Fibroblast of skin of back (primary cell): ENCODE measurements at places on chromosomes 1 and 21.

- peak; percentile 92 for DNase-seq
Observed at GRCh38 chr1:183180218-183180617, 5.8 kb upstream of the LAMC2 start.

DNA sequence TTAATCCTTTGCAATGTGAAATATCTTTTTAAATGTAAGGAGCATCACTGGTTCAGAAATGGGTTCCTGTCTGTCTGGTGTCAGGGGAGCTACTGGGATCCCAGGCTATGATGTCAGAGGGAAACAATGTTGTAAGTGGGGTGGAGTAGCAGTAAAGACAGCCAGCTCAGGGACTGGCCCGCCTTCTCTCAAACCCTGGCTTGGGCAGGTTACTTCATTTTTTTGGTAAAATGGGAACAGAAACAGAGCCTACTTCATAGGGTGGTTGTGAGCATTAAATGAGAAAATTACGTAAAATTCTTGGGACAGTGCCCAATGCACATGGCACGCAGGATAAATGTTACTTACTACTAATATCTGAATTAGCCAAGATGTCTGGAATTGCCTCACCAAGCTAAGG, 30.7 kb upstream of the IL20 start:
- DNase-seq, result peak; percentile 58

- no peak for DNase-seq
Observed at GRCh38 chr1:28928314-28928941, 14.1 kb downstream of the EPB41 start.

DNA sequence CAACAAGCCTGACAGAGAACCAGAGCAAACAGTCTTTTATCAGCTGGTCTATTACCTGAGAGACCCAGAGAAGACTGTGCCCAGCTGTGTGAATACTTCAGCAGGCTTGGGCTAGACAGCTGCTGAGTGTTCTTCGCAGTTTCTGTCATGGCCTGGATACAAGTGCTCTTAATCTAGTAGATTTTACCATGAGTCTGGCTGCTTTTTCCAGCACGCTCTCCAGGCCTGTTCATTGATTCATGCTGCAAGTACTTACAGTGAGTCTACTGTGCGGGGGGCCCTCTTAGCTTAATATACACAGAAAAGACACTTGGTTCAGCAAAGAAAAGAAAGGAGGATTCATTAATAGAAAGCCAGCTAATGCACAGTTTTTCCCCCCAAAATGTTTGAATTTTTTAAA, 48.5 kb downstream of the RGS7 start:
- DNase-seq, result no peak

DNA sequence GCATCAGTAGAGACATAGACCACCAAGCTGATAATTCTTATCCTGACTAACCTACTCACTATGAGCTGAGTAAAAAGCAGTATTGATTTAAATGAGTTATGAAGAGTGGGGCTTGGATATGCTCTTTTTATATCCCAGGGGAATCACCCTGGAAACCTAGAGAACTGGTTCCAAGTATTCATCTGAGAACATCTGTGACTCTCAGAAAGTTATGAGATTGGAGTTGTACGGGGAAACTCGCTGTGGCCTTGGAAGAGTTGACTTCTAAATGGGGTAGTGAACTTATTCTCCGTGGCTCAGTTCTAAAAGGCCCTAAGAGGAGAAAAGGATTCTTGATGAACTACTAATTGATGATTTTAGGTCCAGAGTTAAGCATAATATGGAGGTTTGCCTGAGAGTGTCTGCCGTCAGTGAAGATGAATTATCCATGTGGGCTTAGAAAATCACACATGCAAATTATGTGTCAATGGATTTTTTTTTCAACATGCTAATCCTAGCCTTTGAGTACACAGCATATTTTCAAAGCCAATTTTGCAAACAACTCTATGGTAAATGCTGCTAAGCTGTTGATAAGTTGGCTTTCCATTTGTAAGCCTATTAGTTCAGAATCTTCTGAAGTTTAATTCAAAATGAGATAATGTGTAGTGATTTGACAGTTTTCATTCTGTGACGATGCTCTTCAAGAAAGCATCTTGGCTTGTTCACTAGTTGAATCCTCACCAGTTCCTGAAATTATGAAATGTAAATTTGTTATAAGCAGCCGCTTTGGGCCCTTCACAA, 122.7 kb downstream of the FGGY start:
- DNase-seq, result no peak

DNA sequence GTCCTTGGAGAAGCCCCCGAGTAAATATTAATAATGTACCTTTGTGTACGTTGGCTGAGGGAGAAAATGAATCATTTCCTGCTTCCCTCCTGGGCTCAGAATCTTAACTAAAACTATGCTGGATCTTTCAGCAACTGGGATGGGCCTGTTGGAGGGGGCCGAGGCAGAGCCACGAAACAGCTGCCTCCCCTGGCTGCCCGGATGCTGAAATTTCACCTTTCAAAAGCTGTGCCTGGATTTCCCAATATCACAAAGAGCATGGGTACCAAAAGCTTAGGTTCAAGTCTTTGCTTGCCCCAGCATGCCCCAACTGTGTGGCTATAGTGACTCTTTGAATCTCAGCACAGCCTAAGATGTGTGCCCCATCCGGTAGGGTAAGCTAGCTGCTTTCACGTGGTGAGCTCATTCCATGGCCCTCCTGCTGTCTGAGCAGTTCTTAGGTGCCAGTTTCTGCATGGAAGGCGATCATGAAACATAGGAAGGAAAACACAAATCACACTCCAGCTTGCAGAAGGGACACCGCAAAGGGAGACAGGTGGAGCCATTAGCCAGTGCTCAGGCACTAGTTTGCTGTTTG, 473.5 kb downstream of the PTPRU start:
- peak; percentile 81 for DNase-seq

- peak; percentile 86 for DNase-seq
Observed at GRCh38 chr1:38046884-38047602, 450 bp upstream of the POU3F1 start.

DNA sequence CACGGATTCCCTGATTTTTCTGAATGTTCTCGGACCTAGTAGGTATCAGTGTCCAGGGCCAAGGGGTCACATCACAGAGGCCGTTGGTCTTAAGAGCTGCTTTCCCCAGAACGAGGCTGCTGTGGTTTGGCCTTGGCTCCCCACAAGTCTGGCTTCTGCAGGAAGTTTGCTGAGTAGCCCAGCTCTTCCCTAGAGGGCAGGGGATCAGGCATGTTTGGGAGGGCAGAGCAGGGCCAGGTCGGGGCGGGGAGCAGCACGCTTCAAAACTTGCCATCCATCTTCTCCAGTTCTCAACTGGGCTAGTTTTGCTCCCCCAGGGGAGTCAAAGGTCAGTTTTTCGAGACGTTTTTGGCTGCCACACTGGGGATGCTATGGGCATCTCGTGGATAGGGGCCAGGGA, 37.0 kb downstream of the MAN1C1 start:
- no peak for DNase-seq

DNA sequence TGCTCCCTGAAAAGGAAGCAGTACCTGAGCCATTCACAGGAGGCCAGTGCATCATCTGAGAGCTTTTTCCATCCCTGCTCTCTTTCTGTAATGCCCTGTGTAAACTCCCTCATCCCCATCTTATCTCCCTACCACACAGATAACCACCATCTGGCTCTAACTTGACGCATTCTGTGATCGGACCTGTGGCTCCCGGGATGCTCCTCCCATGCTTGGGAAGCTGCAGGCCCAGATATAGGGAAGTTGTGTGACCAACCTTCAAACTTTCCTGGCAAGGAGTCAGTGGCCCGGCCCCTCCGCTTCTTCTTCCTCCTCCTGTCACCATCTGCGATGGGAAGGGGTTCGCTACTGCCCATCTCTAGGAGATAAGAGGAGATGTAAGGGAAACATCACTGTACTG, 21.1 kb downstream of the MKNK1 start:
- no peak for DNase-seq

DNA sequence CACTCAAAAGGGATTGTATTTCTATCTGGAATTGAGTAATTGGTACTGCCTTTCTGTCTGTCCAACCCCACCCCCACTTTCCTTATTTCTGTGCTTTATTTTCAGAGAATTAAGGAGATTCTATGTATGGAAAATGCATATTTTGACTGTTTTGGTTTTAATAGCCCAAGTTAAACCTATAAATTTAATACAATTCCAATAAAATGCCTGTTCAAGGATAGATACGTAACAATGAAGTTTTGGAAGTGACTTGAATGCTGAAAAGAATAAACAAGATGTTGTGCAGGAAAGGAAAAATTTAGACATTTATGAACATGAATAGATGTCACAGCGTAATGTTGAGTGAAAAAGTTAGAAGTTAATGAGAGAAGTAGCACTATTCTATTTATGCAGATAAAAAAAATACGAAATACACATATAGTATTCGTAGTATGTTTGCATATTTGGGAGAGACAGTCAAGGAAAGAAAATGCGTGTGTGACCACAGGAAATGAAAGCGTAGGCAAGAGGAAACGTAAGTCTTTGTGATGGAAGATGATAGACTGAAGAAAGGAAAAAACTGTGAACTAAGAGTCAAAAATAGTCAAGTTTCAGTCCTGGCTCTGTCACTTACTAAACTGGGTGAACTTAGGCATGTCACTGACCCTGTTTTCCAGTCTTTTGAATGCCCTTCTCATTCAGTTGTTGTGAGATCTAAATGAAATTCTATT, 62.1 kb downstream of the MEF2D start:
- DNase-seq, result peak; percentile 42

DNA sequence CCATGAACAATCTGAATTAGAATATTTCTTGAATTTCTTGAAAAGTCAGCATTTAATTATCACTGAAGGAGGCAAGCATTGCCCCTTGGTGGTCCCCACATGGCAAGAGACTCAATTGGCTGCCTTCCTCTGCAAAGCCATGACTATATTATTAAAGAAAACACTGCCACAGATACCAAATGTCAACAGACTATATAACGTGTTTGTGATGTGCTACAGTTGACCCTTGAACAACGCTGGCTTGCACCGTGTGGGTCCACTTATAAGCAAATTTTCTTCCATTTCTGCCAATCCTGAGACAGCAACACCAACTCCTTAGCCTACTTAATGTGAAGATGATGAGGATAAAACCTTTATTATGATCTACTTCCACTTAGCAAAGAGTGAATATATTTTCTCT, 66.5 kb downstream of the NRIP1 start:
- no peak for DNase-seq

DNA sequence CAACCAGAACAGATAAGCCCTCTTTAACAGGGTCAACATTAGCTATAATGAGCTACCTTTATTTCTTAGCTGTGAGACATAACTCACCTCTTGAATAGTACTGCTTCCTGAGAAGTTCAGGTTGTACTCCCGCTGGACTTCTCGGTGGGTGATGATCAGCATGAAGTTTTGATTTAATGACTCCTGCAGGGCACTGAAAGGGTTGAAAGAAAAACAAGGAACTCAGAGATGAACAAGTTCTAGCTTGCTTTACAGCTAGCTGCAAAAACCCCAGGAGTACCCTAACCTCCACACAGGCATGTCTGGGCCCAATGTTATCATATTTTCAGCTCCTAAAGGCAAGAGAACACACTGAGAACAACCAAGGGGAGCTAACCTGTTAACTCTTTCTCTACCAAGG, 254.4 kb downstream of the FAF1 start:
- DNase-seq, result no peak

DNA sequence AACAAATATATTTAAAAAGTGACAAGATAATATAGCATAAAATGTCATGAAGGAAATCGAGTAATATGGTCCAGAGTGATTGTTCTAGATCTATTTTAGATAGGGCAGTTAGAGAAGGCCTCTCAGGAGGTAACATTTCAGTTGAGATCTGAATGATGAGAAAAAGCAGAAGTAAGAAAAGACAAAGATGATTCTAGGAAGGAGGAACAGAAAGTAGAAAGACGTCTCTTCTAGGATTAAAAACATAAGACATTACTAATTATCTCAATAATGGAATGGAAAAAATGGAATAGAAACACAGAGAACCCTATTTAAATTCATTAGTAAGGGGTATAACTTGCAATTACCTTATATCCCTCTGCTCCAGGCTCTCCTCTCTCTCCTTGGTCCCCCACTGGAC, 130.0 kb upstream of the ZNHIT6 start:
- no peak for DNase-seq

GRCh38 chr1:88311265-88311664, 372.8 kb upstream of the PKN2 start:
- DNase-seq, result no peak

GRCh38 chr1:10050611-10051010, 17.9 kb downstream of the UBE4B start:
- no peak for DNase-seq

- no peak for DNase-seq
Observed at GRCh38 chr1:197801684-197802083, 26.4 kb upstream of the DENND1B start.

GRCh38 chr1:109523706-109524105, 14.2 kb upstream of the AMIGO1 start:
- DNase-seq, result no peak

- peak; percentile 2 for DNase-seq
Observed at GRCh38 chr1:187244623-187245022, 415.9 kb downstream of the PLA2G4A start.

- DNase-seq, result no peak
Observed at GRCh38 chr21:27545754-27546349, 579.0 kb upstream of the ADAMTS5 start.

- DNase-seq, result no peak
Observed at GRCh38 chr1:214645712-214646111, 42.7 kb downstream of the CENPF start.

GRCh38 chr1:110008971-110009565, 24.5 kb downstream of the AHCYL1 start:
- DNase-seq, result no peak

GRCh38 chr1:78536427-78536826, 45.7 kb downstream of the PTGFR start:
- peak; percentile 56 for DNase-seq

- DNase-seq, result no peak
Observed at GRCh38 chr1:19644681-19645410, 735 bp downstream of the NBL1 start.

DNA sequence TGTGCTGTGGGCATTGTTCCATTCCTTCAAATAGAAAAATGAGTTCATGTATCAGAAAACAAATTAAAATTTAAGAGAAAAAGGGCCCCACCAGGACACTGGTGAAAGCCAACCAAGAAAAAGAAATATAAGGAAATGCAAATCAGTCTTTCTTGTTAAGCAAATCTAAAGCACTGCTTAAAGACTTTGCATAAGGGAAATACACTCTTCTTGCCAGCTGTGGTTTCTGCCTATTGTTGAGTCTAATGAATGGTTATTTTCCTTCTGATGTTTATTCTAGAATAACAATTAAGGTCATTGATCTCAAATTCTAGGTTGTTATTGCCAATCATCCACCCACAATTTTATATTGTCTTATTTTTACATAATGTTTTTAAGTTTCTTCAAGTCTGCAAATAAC, 158.6 kb upstream of the SNX7 start:
- DNase-seq, result no peak

DNA sequence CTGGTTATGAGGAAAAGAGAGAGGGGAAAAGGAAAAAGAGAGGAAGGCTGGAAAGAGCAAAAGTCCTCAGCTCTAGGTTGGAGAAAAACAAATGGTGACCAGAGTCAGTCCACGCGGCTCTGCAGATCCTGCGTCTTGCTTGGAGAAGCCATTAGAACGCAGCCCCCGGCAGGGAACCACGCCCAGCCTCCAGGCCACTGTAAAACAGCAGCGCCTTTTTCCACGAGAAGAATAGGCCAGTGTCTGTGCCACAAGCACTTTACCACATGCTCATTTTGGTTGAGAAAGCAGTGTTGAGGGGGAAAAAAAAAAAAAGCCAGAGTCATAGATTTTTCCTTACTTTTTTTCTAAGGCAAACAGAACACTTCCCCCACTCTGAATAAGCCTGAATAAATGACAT, 846.9 kb upstream of the ADAMTS5 start:
- DNase-seq, result no peak

GRCh38 chr21:21818898-21819297, 820.7 kb downstream of the NCAM2 start:
- no peak for DNase-seq
